Epithelial cell of alveolus of lung (primary cell): ENCODE measurements at places on chromosomes 3 and 15. TPM values are rescaled to one million over a fixed set of nuclear protein-coding genes. Genes with fewer than 3 reads are reported as not detected.

Gene CYB561D2
- total RNA-seq, result 29.9 and 33.4 TPM in 2 replicates

Gene GAP43
- 0.78 TPM in 1 of 2 replicates, not detected in the other for total RNA-seq

Gene CCR5
- not detected in 2 replicates for total RNA-seq

Gene TM4SF1
- 68.7 and 157 TPM in 2 replicates for total RNA-seq

Gene C3orf49
- total RNA-seq, result not detected in 2 replicates

Gene FBXO40
- total RNA-seq, result not detected in 2 replicates

Gene SLC2A2
- total RNA-seq, result not detected in 2 replicates

Gene KNG1
- total RNA-seq, result not detected in 2 replicates

Gene NPAP1
- not detected in 2 replicates for total RNA-seq

Gene DPH6
- 5.5 and 8.3 TPM in 2 replicates for total RNA-seq

Gene LRRIQ4
- total RNA-seq, result not detected in 2 replicates

Gene SH3GL3
- 0.78 TPM in 1 of 2 replicates, not detected in the other for total RNA-seq

Gene FLNB
- total RNA-seq, result 42.0 and 297 TPM in 2 replicates

Gene CASR
- total RNA-seq, result not detected in 2 replicates

Gene ANO10
- 16.0 and 32.5 TPM in 2 replicates for total RNA-seq

Gene IQCH
- total RNA-seq, result 0.08 and 1.8 TPM in 2 replicates

Gene MRAS
- 25.1 and 83.3 TPM in 2 replicates for total RNA-seq

Gene ESYT3
- under 0.01 TPM in 1 of 2 replicates, not detected in the other for total RNA-seq

Gene SCG5
- 24.4 and 46.5 TPM in 2 replicates for total RNA-seq

Gene GOLGA8T
- total RNA-seq, result not detected in 2 replicates

Gene ELL3
- total RNA-seq, result 3.2 and 3.7 TPM in 2 replicates

Gene MEX3B
- 8.9 and 12.2 TPM in 2 replicates for total RNA-seq

Gene ISG20
- 3.9 and 7.4 TPM in 2 replicates for total RNA-seq

Gene RAMAC
- total RNA-seq, result 15.7 and 24.4 TPM in 2 replicates

Gene GPR27
- not detected in 2 replicates for total RNA-seq

Gene TTLL13
- 0.08 TPM in 1 of 2 replicates, not detected in the other for total RNA-seq

Gene TM4SF18
- total RNA-seq, result 0.56 and 2.2 TPM in 2 replicates

Gene SNTN
- not detected in 2 replicates for total RNA-seq

Gene SCN11A
- under 0.01 TPM in 2 replicates for total RNA-seq

Gene FETUB
- total RNA-seq, result not detected in 2 replicates

Gene SAMMSON
- 1.5 TPM in 1 of 2 replicates, not detected in the other for total RNA-seq

Gene RAD51
- 4.2 and 11.5 TPM in 2 replicates for total RNA-seq

Gene CD200R1L
- total RNA-seq, result not detected in 2 replicates

Gene COL6A5
- not detected in 2 replicates for total RNA-seq

Gene CDHR4
- 0.16 TPM in 1 of 2 replicates, not detected in the other for total RNA-seq

Gene BAHD1
- 9.8 and 10.5 TPM in 2 replicates for total RNA-seq

Gene SERPINI2
- total RNA-seq, result not detected in 2 replicates

Gene PBRM1
- total RNA-seq, result 30.9 and 40.2 TPM in 2 replicates

Gene GPR149
- not detected in 2 replicates for total RNA-seq

Gene POLG
- 64.4 and 65.2 TPM in 2 replicates for total RNA-seq

Gene GOLGA6L10
- total RNA-seq, result 0.13 TPM in 1 of 2 replicates, not detected in the other

Gene ILDR1
- not detected in 2 replicates for total RNA-seq

Gene MAP3K13
- 18.0 and 19.3 TPM in 2 replicates for total RNA-seq
